ENCODE measurements at places on chromosomes 16 and 17.

DNA sequence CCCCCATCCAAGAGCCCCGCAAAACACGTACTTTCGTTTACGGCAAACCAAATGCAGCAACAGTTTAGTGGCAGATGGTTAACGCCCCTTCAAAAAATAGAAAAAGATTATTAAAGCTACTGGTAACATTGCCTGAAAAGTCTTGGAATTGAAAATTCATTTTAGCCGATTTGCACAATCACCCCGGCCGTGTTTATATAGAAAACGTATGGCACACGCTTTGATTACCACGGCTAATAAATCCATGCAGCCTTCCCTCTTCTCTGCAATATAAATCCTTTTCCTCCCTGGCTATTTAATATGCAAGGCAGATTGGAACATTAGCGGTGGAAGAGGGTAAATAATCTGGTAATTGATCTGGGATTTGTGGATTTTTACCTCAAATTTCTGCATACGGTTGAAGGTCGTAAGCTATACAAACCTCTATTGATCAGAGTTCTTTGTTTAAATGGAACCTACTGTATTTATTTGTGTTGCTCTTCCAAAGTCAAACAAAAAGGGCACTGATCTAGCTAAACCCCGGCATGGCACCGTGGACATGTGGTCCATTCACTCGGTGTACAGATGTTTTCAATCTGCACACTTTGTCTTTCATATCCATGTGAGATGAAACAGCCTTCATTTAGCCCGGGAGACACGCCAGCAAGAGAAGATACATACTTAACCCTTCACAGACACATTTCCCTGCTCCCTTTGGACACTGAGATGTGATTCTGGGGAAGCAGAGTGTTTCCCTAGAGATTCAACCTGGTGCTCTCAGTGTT is 238.1 kb upstream of the MAF start:
- no peak for DNase-seq

- DNase-seq = no peak
Measured at GRCh38 chr17:81523402-81524038, 4.7 kb upstream of the FSCN2 start.

- no peak for DNase-seq
Measured at GRCh38 chr17:51805765-51806164, 352.7 kb downstream of the CA10 start.

DNA sequence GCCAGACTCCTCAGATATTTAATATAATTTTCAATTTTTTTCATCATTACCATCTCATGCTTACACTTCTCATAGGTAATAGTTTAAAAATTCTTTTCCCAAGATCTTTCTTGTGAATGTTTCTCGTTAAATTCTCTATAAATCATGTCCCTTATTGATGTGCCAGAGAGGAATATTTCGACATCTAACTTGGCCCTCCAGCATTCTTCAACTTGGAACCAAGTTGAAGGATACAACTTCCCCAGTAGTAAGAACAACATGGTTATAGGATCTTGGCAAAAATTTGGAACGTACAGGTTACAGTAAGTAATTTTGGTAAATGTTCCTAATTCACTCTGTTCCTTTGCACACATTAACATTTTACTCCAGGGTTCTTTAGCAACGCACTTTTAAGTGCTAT is 731.8 kb downstream of the CDH11 start:
- no peak for DNase-seq

All from stimulated activated CD8-positive, alpha-beta memory T cell treated with anti-CD3 and anti-CD28 coated beads, Interleukin-15, amount 100 ng/mL, for 4 hours (primary cell).